ENCODE measurements at places on chromosomes 3 and 15. TPM values are rescaled to one million over a fixed set of nuclear protein-coding genes. Genes with fewer than 3 reads are reported as not detected.

DNA sequence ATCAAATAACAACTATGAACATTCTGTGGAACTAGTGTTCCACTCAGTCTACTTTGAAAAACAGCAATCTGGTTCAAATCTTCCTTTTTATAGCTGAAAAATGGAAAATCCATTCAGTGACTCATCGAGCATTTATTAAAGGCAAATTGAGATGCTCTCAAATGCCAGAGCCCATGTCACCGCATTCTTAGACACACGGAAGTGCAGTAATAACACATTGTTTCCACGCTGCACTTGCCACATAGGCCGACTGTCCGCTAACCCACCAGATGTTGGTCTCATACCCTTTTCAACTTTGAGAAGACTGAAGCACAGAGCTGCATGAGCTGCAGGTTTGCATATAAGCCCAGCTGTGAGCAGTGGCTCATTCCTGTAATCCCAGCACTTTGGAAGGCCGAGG is 95.9 kb downstream of the TMEM266 start:
- DNase-seq = no peak

DNA sequence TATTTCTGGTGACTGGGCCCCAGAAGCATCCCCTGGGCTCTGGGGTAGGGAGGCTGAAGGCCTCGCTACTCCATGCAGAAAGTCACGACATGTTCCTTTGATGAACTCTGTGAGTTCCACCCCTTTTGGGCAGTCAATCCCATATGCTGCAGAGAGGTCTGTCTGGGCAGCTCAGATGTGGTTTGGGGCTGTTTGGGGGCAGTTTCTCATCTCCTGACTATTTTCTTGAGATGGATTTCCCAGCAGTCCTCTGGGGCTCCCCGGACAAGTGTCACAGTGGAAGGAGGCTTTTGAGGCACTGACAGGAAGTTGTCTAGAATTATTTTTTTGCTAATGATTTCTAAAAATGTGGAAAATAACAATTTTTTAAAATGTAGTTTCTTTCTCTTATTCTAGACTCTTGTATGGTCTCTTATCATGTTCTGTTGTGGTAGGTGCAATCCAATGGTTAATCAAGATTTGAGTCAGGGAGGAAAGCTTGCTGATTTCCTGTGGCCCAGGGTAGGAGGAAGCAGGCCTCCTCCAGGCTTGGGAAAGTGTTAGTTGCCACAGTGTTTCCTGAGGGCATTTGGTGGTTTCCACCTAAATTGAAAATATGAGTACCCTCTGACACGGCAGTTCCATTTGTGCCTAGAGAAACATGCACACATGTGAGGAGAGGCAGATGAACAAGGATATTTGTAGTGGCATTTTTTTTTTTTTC is 19.9 kb upstream of the TATDN2 start:
- no peak for DNase-seq

GRCh38 chr15:68833700-68834331 is 13.1 kb upstream of the ANP32A start:
- no peak for DNase-seq

The TNFSF10 gene
- total RNA-seq = not detected

The CHRNA7 gene
- total RNA-seq = 14.0 TPM

The SERPINI1 gene
- 9.0 TPM for total RNA-seq

The LRRC31 gene
- not detected for total RNA-seq

Data from neural progenitor cell (in vitro differentiated cells).